ENCODE measurements at places on chromosomes 3 and 15. TPM values are rescaled to one million over a fixed set of nuclear protein-coding genes. Genes with fewer than 3 reads are reported as not detected.

Gene RAD51
- 15.0 TPM for total RNA-seq

Gene STIMATE
- 20.8 TPM for total RNA-seq

Gene GPR62
- not detected for total RNA-seq

Gene ZNF502
- total RNA-seq, result 2.7 TPM

Gene TUSC2
- total RNA-seq, result 38.6 TPM

Gene PTPRG
- total RNA-seq, result 10.1 TPM

Gene FBXW12
- not detected for total RNA-seq

Gene ZBED2
- total RNA-seq, result 124 TPM

Gene RLBP1
- total RNA-seq, result not detected

Gene SCN5A
- under 0.01 TPM for total RNA-seq

Gene JAGN1
- 37.6 TPM for total RNA-seq

Gene TNFAIP8L3
- 1.1 TPM for total RNA-seq

Gene HCLS1
- 0.39 TPM for total RNA-seq

All from hair follicular keratinocyte (primary cell).